Activated T-helper 17 cell treated with anti-CD3 and anti-CD28 coated beads, Interleukin-2, amount 50 U/mL, for 72 hours (primary cell): ENCODE measurements at places on chromosomes 6 and 20.

GRCh38 chr6:150993253-150993652, 127.8 kb downstream of the MTHFD1L start:
- no peak for ATAC-seq

DNA sequence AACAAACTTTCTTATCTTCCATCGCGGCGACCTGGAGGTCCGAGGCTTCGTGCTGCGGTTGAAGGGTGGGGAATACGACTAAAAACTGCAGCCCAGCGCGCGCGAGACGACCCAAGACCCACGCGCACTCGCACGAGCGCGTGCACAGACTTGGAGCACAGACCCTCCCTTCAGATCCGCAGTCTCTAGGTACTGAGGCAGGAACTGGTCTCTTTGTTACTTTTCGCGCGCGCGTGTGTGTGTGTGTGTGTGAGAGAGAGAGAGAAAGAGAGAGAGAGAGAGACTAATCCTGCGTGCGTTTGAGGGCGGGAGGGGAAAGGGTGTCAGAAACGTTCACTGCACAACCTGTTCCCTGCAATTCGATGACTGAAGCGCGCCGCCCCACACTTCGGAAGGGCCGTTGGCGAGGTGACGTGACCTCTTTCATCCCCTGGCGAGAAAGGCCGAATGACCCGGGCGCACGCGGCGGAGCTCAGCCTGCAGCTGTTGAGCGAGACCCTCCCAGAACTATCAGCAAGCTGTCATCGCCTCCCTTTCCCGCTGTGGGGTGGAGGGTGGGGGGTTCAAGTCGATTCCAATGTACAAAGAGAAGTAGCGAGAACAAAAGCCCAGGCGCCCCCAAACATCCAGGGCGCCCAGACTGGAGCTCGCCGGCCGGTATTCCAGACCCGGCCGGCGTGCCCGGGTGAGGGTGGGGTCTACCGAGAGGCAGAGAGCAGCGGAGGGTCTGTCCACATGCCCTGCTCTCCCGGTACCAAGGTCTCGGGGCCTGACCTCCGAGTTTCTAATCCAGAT, 1.5 kb upstream of the TUBB2B start:
- peak; percentile 50 for ATAC-seq

DNA sequence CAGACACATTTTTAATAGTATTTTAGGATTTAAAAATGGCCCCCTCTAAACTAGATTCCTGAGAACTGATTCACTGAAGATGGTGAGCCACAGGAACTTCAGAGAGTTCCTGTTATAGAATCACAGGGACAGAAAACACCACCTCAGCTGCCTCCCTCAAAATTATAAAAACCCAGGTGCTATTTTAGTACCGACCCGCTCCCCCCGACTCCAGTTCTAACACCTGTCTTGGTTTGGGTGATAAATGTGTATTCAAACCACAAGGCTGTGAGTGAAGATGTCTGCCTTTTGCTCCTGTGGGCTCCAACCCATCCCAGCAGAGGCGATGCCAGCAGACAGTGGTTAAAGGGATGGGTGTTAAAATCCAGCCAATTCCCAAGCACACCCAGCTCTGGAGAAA, 127.4 kb upstream of the LY86 start:
- ATAC-seq: no peak

DNA sequence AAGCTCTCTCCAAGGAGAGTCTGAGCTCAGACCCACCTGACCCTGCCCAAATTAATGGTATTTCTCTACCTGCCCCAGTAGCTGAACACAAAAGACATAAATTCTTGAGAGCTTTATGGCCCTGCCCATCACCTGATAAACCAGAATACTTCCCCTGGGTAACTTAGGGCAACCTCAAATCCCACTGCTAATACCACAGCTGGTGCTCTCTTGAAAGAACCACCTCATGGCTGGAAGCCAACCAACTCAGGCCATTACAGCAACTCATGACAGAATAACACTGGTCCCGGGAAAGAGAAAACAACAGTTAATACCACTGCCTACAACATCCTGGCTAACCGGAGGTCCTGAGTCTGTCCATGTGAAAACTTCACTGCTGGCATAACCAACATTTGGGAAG, 328.6 kb downstream of the NKAIN2 start:
- ATAC-seq: no peak

DNA sequence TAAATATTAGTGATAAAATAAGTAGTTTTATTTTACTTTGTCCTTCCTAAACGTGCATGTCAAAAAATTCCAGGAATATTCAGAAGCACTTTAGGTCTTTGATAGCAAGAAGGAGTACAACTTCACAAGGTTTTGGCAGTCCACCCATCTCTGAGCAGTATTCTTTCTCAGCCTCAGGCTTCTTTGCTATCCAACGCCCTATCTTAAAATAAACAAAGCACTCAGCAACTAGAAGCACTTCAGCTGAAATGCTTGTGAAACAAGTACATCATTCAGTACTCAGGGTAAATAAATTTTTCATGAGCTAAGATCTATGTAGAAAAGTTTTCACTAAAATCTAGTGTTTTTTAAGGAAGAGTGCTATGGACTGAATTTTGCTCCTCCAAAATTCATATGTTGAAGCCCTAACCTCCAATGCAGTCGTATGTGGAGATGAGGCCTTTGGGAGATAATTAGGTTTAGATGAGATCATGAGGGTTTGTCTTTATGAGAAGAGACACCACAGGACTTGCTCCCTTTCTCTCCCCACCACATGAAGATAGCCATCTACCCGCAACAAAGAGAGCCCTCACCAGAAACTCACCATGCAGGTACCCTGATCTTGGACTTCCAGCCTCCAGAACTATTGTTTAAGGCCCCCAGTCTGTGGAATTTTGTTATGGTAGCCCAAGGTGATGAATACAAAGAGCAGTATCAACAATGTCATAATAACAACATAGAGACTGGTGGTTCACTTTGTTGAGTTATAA, 539.1 kb downstream of the TFAP2A start:
- no peak for ATAC-seq

- ATAC-seq: no peak
Measured at GRCh38 chr20:7348253-7348652, 580.8 kb downstream of the BMP2 start.

GRCh38 chr20:36320261-36320897, 14.2 kb downstream of the DLGAP4 start:
- no peak for ATAC-seq

DNA sequence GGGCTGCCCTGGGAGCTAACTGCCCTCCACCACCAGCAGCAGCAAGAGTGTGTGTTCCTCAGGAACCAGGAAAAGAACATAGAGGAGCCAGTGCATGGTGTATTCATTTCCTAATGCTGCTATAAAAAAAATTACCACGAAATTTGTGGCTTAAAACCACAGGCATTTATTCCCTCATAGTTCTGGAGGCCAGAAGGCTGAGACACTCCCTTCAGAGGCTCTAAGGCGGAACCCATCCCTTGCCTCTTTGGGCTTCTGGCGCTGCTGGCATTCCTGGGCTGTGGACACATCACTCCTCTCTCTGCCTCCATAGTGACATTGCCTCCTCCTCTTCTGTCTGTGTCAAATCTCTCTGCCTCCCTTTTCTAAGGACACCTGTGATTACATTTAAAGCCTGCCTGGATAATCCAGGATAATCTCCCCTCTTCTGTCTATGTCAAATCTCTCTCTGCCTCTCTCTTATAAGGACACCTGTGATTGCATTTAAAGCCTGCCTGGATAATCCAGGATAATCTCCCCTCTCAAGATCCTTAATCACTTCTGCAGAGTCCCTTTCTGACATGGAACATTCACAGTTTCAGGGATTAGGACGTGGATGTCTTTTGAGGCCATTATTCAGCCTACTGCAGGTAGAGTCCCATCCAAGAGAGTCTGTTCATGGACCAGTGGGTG, 54.7 kb downstream of the NDUFAF5 start:
- ATAC-seq: no peak

GRCh38 chr6:88983532-88983931, 20.1 kb upstream of the RNGTT start:
- ATAC-seq: no peak

GRCh38 chr6:163463180-163463579, 48.7 kb downstream of the QKI start:
- ATAC-seq: peak; percentile 63
